Sigmoid colon (tissue), 7 donors: ENCODE measurements at places on chromosomes 1 and 21.

DNA sequence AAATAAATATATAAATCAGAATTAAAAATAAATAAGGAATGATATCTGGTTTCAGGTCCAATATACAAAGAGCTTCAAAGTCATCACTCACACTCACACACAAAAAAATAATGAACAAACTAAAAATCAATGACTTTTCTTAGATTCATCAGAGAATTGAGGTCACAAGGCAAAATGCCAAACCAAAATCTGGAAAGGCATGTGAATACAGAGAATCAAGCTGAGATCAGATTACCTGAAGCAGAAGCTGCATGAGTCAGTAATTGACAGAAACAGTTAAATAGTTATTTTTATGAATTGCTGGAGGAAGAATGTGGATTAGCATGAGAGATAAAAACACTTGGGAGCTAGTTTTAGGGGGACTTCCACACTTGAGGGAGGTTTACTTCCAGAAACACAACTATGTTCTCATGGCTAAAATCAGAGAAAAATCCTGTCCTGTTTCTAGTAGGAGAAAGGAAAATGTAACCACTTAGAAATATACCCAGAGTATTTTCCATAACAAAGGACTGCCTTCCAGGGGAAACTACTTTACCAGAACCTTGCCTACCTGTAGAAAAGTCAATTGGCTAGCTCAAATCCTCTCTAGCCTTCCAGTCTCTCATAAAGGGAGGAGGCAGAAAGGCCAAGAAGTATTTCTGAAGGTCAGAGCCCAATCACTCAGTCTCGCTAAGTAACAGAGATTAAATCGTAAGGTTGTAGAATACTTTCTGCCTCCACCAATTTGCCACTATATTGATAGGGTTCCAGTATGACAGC is 536.6 kb upstream of the NR5A2 start:
- no peak for DNase-seq

DNA sequence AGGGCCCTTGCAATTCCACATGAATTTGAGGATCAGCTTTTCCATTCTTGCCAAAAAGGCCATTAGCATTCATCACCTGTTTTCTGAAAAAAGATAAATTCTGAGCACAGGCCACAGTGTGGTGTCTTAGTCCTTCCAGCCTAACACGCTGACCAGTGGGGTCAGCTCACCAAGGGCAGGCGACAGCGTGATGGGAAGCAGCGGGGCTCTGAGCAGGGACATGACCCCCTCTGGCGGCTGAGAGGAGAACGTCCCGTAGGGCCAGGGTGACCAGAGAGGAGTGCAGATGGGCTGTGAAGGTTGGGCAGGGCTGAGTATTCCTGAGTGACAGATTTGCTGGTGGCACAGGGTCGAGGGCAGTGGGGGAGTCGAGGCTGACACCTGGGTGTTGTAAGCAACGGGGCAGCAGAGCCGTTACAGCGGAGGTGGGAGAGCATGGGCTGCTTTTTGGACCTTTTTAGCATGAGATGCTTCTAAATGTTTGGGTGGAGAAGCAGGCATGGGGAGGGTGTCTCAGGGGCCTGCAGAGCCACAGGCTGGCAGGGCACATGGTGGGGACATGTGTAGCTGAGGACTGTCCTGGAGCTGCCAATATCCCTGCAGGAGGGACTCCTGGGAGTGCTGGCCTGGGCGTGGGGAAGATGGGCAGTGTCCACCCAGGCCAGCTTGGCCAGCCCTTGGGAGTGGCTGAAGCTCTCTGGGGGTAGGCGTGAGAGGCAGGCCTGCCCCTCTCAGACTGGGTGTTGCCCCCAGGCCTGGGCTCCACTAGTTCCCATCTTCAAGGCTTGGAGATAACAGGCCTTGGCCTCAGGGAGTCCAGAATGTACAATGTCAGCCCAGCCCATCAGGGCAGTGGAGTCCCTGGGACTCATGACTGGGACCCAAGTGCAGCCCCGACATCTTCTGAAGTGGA is 8.6 kb upstream of the CALML6 start:
- peak; percentile 94 for DNase-seq

DNA sequence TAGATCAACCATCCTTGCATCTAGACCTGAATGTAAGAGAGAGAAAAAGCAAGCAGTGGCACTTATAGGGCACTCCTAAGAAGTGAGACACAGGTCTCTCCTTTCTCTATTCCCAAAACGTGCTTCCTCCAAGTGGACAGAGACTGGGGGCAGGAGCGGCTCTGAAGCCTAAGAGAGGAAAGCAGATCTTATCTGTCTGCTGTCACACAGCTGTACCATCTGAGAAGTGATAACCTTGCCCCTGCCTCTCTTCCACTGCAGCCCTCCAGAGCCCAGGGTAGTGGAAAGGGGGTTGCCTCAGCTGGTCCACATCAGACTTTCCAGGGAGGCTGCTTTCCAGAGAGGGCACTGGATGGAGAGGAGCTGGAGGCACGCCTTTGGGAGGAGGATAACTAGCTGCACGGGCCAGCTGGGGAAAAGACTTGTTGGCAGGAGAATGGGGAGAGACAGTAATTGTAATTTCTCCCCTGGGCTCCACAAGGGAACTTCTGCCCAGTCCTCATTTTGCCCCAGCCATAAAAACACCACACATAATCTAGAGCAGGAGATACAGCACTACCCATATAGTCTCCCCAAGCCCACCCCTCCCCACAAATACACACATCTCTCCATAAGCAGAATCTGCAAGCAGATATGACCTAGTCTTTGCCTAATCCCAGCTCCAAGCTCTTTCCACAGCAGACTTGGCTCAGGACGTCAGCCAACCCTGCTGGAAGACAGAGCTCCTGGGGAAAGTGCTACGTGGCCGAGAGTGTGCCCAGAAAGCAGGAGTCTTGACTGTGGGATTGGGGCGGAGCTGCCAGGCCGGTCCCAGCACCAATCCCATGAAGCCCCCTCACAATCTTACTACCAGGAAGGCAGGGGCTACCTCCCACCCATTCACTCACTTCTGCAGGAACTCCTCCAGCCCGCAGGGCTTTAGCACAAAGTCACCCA is 31.2 kb downstream of the PIK3C2B start:
- no peak for DNase-seq

GRCh38 chr1:211812584-211812983 is 18.0 kb downstream of the LPGAT1 start:
- no peak for DNase-seq

DNA sequence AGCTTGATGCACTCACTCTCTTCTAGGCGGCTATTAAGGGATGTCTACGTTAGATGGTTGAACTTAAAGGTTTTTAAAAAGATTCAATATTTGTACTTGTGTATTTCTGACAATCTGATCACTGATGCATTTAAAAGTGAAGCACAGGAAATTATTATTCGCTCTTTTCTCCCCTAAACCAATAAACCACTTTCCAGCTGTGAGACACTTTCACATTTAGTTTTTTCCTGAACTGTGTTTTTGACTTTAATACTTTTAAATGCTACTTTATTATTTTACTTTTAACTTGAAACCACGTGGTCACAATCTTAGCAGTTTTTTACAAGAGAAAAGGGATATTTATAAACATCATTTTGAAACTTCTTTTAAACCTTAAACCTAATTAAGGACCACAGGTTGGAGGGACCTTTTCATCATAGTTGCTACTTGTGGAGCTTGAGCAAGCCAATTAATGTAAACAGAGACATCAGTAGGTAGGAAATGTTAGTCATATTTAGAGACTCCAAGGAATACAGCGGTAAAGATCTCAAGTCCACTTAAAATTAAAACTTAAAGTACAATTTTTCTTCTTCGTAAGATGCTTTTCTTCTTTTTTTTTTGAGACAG is 9.2 kb downstream of the WDR26 start:
- DNase-seq, result no peak

GRCh38 chr1:25874209-25874608 is 1.3 kb downstream of the PAQR7 start:
- peak; percentile 6 for DNase-seq

- DNase-seq, result no peak
Measured at GRCh38 chr21:32612999-32613337, 791 bp upstream of the CFAP298 start.

DNA sequence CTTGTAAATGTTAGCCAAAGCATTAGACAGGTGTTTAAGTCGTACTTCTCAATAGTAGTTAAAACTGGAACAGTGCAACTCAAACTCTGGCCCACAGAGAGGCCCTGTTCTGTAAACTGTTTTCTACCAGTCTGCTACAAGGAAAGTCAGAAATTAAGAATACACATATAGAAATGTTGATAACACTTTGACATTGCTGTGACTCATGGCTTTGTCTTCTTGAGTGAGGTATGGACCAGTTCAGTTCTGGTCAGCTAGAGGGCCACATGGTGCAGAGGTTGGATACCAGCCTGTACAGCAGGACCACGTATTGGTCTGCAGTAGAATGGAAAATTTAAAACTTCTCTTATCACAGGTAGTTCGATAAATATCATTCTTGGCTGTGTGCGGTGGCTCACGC is 22.3 kb downstream of the ZBTB8B start:
- no peak for DNase-seq
